ENCODE measurements at places on chromosomes 4 and X.

DNA sequence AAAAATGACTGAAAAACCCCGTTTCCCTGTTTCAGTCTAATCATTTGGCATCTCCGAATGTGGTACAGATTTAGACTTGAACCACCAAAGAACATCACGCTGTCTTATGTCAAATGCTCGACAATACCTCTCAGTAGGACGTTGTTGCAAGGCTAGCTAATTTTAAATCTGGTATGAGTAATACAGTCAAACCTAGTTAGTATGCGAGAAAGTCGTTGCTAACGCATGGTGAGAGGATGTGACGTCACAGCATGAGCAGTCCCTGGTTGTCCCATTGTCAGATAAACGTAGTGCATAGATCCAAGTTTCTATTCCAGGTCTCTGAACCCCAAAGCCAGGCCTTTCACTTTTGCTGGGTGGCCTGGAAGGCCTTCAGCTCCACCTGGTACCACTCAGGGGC lies 44.7 kb downstream of the SETD7 start:
- DNase-seq = no peak

DNA sequence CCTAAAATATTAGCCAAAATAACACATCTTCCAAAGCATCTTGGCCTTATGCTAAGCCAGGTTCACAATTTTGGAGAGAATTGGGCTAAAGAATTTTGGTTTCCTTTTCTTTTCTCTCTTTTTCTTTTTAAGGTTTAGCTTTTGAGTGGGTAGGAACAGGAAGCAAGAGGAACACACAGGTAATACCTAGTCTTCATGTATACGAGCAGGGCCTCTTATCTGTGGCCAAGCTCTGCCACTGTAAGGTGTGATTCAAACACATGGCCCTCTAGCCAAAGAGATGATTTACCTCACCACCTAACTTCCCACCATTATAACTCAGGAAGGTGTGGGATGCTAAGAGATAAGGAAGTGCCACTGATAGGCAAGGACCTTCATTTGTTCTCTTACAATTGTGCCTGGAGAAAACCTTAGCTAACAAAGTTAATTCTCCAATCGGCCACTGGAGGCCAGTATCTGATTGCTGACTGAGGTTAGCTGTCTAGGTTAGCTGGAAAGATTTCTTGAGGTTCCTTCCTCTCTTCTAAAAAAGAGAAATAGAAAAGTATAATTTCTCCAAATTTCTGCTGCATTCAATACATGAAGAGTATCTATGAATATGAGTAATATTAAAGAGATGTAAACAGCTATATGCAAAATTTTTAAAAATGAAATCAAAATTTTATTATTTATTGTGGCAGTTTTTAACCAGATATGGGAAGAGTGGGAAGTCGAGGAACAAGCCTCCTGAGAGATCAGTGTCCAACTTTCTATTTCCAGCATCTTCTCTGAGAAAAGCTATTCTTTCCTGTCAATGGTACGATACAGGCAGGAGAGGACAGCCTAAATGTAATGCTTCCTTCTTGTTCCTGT lies 30.1 kb upstream of the BBS7 start:
- DNase-seq = peak; percentile 10

DNA sequence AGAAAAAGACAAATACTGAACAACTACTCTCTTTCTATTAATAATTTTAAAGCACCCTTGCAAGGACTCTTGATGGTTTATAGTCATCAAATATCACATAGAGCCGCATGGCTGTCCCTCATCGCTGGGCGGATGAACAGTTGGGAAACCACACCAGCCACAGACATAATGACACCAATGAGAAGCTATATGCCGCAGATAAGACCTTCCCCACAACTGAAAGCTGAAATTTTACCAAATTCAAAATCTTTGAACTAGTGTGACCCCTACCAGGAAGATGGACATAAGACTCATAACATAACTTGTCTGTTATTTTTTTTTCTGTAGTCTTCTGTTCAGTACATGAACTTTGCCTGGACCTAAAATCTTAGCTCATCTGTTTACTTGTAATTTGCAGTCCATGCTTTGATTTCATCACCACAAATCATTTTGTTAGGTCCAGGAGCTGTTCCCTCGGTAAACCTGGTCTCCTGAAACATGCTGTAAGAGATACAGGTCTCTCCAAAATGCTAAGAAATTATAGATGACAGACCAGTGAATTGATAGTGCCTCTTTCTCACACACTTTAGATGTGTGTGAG lies 157.3 kb upstream of the RAPGEF2 start:
- no peak for DNase-seq

DNA sequence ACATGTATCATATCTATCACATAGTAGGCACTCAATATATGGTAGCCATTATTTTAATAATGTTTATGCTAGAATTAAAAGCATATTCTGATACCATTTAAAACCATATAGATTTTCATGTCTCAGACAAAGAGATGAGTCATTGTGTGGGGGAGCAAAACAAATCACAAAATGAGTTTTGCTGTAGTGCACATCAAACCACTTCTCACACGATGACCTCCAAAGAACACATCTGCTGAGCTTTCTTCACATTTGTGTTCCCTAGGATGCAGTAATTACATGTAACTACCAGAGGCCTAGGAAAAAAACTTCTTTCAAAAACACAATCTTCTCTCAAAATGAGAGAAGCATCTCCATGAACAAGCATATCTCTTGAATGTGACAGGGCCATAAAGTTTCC lies 56.1 kb upstream of the BRS3 start:
- DNase-seq = no peak

DNA sequence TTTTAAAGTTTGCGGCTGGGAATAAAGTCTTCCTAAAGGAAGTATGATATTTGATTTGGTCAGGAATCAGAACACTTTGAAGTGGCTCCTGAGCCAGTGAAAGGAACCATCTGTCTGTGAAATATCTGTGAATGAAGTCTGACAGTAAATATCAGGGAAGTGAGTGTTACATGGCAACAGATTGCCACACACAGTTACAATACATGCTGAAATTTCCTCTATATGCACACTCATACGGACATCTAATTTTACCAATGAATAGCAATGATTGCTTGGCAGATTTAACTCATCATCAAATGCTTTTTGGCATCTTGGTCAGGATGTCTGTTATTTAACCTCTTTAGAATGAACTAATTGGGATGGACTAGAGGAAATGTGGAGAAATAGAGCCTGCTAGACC lies 1023.8 kb downstream of the FAT4 start:
- no peak for DNase-seq

GRCh38 chr4:4532371-4533154 lies 9.3 kb downstream of the STX18 start:
- DNase-seq = no peak

DNA sequence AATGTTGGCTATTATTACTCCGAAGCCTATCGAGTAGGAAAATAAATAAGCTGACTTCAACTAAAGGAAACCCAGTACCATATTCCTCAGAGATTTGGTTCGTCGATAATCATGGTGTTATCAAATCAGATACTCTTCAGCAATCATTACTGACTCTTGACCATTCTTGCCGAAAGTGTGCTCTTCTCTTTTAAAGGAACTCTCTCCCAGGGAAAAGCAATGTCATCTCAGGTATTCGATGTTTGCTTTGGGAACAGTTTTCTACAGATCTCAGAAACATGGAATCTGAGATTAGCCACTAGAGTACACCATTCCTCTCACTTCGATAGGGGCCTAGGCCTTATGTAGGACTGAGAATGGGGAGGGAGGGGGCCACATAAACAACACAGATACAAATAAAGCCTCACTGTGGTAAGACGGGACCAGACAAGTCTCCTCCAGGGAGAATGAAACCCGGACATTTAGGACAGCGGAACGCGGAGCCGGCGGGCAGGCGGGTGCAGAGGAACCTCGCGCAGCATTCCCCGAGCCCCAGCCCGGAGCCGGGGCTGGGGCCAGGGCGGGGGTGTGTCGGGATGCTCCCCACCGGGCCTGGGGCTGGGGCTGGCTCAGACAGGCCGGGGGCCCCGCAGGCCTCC lies 581 bp downstream of the DNAJB14 start:
- no peak for DNase-seq

- DNase-seq = no peak
These were observed 459.7 kb downstream of the IL15 start for GRCh38 chr4:142095886-142096605.

DNA sequence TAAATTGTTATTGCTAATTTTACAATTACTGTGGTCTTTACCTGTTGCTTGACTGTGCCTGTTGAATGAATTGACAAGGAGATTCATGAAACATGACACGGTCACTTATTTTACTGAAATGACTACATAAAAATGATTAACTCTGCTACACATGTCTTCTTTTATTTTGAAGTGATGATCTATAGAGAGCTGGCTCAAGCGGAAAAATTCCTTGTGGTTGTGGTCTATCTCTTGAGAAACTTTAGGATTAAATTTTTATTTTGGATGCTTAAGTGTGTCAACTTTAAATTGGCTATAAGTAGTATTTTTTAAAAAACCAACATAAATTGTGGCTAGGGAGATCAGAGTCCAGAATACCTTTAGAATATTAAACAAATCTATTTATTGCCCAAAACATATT lies 131.8 kb upstream of the PITX2 start:
- DNase-seq = no peak

- DNase-seq = no peak
These were observed 26.8 kb upstream of the HMX1 start for GRCh38 chr4:8898419-8898818.

DNA sequence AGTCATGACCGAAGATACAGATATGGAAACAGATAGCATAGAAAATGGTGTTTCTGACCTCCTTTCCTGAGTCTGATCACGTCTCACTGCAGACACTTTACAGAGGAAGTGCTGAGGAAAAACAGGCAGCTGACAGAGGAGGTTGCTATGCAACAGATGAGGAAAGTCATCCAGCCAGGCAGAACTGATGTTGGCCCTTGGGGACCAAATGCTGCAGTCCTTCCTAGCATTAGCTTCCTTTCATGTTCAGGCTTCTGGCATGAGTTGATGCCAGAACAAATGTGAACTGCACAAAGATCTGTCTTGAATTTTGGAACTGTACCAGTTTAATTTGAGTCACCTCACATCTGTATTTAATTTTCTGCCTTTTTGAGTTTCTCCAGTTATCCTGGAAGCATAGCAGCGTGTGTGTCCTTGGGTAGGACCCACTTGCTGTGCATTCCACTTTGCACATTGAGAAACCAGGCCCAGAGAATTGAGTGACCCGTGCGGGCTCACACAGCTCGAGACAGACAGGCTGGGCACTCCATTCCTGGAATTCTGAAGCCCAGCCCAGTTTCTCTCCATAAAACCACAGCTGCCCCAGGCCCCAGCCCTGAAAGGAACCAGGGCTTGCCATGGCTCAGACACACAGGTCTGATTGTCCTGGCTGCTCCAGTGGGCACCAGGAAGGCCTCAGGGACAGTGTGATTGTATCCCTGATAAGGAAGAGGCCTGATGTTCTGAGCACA lies 1.4 kb upstream of the MAGED1 start:
- no peak for DNase-seq

Data from activated naive CD8-positive, alpha-beta T cell treated with anti-CD3 and anti-CD28 coated beads, Interleukin-2, amount 50 U/mL, for 16 hours (primary cell).